ENCODE measurements at places on chromosomes 16 and 17.

GRCh38 chr17:9798724-9799123 lies 7.3 kb upstream of the DHRS7C start:
- no peak for DNase-seq

GRCh38 chr16:31874366-31875111 lies 932 bp downstream of the ZNF267 start:
- peak; percentile 6 for DNase-seq

DNA sequence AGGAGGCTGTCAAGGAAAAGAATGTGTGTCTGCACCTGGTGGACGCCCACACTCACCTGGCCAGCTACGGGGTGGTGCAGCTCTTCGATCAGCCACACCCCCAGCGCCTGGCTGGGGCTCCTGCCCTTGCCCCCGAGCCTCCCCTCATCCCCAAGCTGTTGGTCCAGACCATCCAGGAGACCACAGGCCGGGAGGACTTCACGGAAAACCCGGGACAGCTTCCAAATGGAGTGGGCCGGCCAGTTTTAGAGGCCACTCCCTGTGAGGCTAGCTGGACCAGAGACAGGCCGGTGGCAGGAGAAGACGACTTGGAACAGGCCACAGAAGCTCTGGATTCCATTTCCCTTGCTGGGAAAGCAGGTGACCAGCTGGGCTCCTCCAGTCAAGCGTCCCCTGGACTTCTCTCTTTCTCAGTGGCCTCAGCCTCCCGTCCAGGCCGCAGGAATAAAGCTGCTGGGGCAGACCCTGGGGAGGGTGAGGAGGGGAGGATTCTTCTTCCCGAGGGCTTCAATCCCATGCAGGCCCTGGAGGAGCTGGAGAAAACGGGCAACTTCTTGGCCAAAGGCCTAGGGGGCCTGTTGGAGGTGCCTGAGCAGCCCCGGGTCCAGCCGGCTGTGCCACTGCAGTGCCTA lies 2.2 kb downstream of the WDR81 start:
- DNase-seq, result no peak

- no peak for DNase-seq
These were observed 13.5 kb downstream of the SARM1 start for GRCh38 chr17:28385037-28385400.

GRCh38 chr16:89116341-89117226 lies 22.9 kb downstream of the ACSF3 start:
- DNase-seq, result no peak

- no peak for DNase-seq
These were observed 32.2 kb downstream of the ACTG1 start for GRCh38 chr17:81480140-81481072.

GRCh38 chr17:4480929-4481898 lies 17.5 kb upstream of the SPNS2 start:
- DNase-seq, result no peak

- no peak for DNase-seq
These were observed 9.4 kb upstream of the SOX9 start for GRCh38 chr17:72111336-72111923.

GRCh38 chr16:88349903-88350900 lies 32.6 kb upstream of the ZNF469 start:
- DNase-seq, result no peak

DNA sequence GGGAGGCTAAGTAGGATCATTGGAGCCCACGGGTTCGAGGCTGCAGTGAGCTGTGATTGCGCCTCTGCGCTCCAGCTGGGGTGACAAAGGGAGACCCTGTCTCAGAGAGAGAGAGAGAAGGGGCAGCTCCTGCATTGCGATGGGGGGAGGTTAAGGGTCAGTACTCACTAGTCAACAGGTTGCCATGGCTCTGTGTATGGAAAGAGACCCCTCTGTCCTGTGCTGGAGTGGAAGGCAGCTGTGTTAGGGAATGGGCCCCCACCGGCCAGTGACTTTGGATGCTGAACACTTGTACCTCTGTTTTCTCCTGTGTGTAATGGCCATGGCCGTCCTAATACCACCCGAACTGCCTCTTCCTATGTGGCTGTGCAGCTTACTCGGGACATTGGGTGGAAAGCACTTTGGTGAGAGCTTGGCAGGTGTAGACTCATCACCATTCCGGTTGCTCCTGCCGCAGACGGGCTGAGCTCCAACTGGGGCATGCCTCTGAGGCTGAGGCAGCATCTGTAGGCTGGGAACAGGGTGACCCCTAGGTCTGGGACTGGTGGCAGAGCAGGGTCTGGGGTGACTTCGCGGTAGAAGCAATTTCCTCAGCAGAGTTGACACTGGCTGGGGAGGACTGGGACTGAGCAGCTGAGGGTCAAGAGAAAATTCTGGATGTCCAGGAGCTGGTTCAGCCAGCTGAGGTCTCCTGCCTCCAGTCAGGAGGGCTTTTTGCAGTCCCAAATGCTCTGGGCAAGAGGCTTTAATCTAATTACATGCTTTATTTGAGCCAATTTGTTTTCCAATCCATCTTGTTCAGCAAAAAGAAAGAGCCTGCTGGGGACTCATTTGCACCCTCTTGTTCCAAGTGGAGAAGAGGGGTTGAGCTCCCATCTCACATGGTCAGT lies 184.5 kb downstream of the NTN1 start:
- no peak for DNase-seq

DNA sequence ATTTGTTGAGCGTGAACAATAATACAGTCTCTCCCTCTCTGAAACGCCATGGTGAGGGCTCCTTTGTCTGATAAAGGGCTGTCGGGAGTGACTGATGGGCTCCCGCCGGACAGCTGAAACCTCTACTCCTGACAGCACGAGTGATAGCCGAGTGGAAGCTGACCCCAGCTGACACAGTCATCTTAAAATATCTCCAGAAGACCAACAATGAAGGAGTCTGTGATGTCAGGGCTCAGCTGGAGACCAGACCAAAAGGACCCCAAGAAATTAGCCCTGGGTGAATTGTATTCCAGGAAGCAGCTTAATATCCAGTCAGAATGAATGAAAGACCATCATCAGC lies 22.4 kb downstream of the CCDC182 start:
- no peak for DNase-seq

DNA sequence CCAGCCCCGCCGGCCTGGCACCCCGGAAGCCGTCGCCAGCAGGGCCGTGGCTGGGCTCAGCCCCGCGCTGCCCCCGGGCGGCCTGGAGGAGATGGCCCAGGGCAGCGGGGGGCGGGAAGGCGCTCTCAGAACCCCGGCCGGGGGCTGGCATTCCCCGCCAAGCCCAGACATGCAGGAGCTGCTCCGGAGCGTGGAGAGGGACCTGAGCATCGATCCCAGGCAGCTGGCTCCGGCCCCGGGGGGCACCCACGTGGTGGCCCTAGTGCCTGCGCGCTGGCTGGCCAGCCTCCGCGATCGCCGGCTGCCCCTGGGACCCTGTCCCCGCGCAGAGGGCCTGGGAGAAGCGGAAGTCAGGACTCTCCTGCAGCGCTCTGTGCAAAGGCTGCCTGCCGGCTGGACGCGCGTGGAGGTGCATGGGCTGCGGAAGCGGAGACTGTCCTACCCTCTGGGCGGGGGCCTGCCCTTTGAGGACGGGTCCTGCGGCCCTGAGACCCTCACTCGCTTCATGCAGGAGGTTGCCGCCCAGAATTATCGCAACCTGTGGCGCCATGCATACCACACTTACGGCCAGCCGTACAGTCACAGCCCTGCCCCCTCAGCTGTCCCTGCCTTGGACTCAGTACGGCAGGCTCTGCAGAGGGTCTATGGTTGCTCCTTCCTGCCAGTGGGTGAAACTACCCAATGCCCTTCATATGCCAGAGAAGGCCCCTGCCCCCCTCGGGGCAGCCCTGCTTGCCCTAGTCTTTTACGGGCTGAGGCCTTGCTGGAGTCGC lies 551 bp downstream of the WDR81 start:
- no peak for DNase-seq

GRCh38 chr16:84355149-84355548 lies 13.2 kb upstream of the ATP2C2 start:
- DNase-seq, result no peak

- no peak for DNase-seq
These were observed 8.7 kb downstream of the VASN start for GRCh38 chr16:4380119-4381063.

GRCh38 chr17:27985736-27986399 lies 56.6 kb upstream of the NLK start:
- no peak for DNase-seq

GRCh38 chr16:75219838-75220237 lies 1.1 kb downstream of the CTRB1 start:
- no peak for DNase-seq

GRCh38 chr16:86086471-86086870 lies 187.5 kb downstream of the IRF8 start:
- no peak for DNase-seq

GRCh38 chr16:56832768-56833167 lies 32.2 kb upstream of the SLC12A3 start:
- DNase-seq, result no peak

- no peak for DNase-seq
These were observed 347.3 kb downstream of the CPPED1 start for GRCh38 chr16:12456355-12456754.

GRCh38 chr17:9684955-9685621 lies 39.8 kb downstream of the USP43 start:
- DNase-seq, result no peak

- no peak for DNase-seq
These were observed 74.1 kb downstream of the ABCC12 start for GRCh38 chr16:48081656-48082055.

GRCh38 chr16:82773018-82773417 lies 146.2 kb downstream of the CDH13 start:
- DNase-seq, result no peak

DNA sequence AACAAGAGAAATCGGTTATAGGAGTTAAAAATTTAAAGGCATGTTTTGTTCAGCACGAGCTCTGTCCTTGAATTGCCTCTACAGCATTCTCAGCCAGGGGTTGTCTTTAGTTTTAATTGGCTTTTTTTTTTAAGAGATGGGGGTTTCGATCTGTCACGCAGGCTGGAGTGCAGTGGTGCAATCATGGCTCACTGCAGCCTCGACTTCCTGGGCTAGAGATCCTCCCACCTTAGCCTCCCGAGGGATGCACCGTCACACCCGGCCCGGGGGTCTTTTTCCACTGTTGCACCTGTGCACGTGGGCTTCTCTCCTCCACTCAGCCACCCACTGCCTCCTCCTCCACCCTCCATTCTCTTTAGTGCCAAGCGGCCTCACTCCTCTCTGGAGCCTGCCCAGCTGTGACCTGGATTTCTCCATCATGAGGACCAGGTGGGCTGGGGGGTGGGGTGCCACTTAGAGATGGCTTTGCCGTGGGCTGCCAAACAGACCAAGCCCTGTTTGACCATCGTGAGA lies 106.8 kb upstream of the SEC14L1 start:
- no peak for DNase-seq

GRCh38 chr16:72969812-72970211 lies 78.1 kb downstream of the ZFHX3 start:
- DNase-seq, result no peak

GRCh38 chr17:80984749-80985148 lies 6.9 kb upstream of the CHMP6 start:
- no peak for DNase-seq

GRCh38 chr17:65537845-65538674 lies 23.4 kb downstream of the AXIN2 start:
- no peak for DNase-seq

GRCh38 chr17:82661717-82662683 lies 13.8 kb upstream of the WDR45B start:
- DNase-seq, result no peak

- no peak for DNase-seq
These were observed 610 bp downstream of the C16orf74 start for GRCh38 chr16:85750146-85750826.

- no peak for DNase-seq
These were observed 85.7 kb downstream of the CMIP start for GRCh38 chr16:81530296-81530721.

DNA sequence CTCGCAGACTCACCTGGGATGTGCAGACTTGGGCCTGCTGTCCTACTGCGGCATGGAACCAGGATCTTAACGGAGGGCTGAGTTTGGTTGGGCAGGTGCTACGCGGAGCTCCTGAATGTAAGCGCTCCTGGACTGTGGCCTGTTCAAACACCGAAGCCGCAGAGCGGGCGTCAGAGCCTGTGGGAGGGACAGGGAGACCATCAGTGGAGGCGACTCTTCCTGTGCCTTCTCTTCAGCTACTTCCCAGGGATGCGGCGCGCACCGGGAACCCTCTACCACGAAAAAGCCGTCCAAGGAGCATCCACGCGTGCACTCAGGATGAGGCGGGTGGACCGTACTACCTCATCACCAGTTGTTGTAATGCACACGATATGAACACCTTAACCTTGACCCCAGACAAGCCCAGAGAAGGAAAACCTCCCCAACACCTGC lies 2.0 kb downstream of the USP36 start:
- DNase-seq, result peak; percentile 52

DNA sequence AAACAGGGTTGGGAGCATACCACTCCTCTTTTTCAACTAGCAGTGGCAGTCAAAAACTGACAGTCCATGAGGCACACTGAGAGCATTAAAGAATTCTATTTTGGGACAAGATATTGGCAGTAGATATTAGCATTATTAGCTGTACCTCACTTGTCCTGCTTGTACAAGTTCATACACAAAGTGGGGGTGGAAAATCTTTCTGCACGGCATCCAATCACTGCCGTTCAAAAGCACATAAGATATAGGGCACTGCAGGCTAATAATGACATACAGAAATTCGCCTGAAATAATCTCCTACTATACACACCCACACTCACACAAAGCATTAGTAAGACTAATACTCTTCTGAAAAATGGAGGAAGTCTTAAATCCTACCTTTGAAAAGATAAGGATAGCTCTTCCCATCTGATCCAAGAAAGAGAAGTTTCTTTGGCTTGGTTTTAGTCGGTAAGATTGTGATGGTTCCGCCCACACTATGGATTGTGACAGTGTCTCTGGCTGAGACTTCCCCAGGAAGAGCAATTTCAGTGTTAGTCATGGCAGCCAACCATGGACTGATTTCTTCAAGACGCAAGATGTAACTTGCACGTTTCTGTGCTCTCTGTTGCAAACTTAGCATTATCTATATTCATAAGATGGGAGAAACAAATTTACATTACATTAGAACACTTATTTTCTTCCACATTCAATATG lies 40.6 kb upstream of the ARL6IP1 start:
- DNase-seq, result no peak

DNA sequence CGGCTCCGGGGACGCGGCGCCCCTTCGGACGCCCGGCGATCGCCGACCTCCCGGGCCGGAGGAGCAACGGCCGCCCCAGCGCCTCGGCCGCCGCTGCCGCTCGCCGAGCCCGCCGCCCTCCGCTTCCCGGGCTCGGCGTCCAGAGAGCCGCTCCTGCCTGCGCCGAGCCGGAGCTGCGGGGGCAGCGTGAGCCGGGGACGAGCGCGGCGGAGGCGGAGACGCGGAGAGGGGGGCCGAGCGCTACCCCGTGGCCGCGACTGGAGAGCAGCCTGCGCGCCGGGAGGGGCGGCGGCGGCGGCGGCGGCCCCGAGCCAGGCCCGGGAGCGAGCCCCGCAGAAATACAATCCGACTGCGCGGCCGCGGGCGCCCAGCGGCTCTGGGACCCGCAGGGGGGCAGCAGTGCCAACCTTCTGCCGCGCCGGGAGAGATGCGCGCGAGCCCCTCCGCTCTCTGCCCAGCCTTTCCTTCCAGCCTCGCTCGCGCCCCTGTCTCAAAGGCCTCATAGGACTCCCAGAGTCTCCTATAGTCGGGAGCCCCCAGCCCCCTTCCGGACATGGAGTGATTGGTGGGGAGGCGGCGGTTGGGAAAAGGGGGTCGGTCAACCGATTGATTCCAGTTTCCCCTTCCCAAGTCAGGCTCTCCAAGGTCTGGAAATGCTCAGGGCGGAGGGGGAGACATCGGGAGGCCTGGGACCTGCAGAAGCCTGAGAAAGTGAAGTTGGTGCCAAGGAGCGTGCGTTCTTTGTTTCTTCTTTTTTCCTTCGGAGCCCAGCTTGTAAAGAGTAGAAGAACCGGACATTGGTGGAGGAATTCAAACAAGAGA lies 1.0 kb upstream of the SDK2 start:
- peak; percentile 90 for DNase-seq

- DNase-seq, result no peak
These were observed 26.3 kb downstream of the COX10 start for GRCh38 chr17:14095631-14096030.

Data from NCI-H510A (cell line).